Astrocyte of the cerebellum (primary cell): ENCODE measurements at places on chromosomes 4 and X.
A peak's percentile ranks its signal among the peaks of the same experiment; 100 is the strongest.

DNA sequence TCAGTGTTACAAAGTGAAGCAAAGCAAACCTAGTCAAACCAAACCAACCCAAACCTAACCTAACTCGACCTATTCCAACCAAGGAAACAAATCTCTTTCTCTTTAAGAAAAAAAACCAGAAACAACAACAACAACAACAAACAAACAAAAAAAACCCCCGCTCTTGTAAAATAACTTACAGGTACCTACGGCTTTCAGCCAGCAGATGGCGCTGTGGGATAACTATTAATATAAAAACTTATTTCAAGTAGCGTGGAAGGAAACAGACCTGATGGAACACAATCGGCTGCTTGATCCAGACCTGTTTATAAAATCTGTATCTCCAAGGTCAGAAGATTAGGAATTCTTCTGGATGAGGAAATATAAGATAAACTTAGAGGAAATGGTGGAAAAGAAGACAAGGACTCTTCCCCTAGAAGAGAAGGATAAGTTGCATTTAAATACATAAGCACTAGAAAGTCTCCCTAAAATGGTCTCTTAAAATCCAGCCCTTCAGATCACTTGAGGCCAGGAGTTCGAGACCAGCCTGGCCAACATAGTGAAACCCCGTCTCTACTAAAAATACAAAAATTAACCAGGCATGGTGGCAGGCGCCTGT lies 34.4 kb upstream of the CDKL5 start:
- peak; percentile 54 for DNase-seq

GRCh38 chrX:138150709-138151108 lies 560.8 kb downstream of the FGF13 start:
- DNase-seq: no peak

- no peak for DNase-seq
Measured at GRCh38 chrX:107654872-107655761, 26.8 kb downstream of the PRPS1 start.

- DNase-seq: no peak
Measured at GRCh38 chr4:83010111-83010521, 507 bp downstream of the LIN54 start.

DNA sequence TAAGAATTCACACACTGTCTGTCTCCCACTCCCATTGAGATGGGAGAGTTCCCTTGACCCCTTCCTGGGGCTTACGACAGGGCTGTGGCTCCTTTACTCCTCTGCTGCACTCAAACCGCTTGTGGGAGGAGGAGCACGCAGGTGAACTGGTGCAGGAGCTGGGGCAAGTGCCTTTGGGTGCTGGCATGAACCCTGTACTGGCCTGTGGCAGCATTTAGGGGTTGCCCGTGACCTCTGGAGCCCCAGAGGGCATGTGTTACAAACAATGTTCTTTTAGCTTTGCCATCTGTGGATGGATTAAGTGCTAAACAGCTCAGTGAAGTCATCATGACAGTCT lies 21.8 kb upstream of the FTHL17 start:
- DNase-seq: no peak

DNA sequence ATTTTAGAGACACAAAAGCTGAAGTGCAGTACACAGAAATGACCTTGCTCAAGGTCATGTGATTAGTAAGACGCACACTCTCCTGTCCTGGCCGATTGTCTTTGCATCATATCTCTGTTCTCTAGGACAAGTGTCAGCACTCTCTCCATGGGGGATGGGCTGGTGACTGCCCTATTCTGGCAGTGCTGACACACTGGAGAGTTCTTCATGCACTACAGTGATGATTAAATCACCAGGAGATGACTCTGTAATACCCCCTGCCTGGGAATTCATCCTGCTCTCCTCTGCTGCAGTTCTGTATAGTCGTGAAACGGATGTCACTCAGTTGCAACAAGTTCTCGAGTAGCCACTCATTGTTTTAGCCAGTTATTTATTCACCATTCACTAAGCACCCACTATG lies 5.3 kb upstream of the SHISA3 start:
- DNase-seq: no peak

GRCh38 chr4:141395246-141395830 lies 174.6 kb downstream of the ZNF330 start:
- no peak for DNase-seq

- DNase-seq: no peak
Measured at GRCh38 chr4:160423879-160424451, 1321.1 kb downstream of the RAPGEF2 start.

GRCh38 chr4:6435010-6435409 lies 37.4 kb downstream of the PPP2R2C start:
- no peak for DNase-seq

DNA sequence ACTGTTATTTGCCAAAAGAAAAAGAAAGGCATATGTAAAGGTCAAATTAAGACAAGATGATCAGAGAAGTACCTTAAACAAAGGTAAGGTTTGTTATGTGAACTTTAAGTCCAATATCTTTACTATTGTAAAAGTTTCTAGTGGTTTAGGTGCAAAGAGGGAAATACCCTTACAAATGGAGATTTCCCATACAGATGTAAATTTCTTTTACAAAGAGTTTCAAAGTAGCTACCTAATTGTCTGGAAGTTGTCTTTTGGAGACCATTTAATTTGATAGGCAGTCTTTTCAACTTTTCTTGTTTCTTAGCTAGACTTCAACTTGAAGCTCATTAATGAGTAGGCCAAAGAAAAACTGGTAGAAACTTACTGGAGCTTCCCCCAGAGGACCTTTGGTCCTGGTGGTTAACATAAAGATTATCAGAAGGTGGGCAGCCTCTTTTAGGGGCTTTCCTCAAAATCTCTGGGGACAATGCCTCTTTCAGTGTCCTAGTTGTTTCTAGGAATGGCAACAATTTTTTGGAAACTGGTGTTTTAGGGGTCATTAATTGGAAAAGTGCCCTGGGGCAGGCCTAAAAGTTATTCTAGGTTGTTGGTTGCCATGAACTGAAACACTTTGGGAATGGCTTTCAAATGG lies 297.3 kb downstream of the GUCY2F start:
- DNase-seq: no peak

- DNase-seq: peak; percentile 19
Measured at GRCh38 chr4:188986271-188986689, 847.0 kb downstream of the TRIML1 start.

- no peak for DNase-seq
Measured at GRCh38 chrX:53284684-53285447, 3.5 kb upstream of the IQSEC2 start.

GRCh38 chrX:69289046-69289792 lies 124.0 kb upstream of the PJA1 start:
- no peak for DNase-seq

- no peak for DNase-seq
Measured at GRCh38 chr4:152684007-152684406, 4.2 kb upstream of the TMEM154 start.

DNA sequence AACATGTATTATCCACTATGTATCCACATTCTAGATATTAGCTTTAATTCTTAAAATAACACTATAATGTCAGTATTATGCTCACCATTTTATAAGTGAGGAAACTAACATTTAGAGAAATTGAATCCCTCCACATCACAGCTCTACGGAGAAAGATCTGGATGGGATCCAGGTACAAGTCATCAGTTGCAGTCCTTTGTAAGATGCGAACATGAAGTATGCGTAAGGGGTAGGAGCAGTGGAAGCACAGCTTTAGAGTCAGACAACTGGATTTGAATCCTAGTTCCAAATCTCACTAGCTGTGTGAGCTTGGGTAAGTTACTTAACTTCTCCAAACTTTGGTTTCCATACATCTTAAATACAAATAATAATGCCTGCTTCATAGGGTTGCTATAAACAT lies 162.5 kb downstream of the ATP10D start:
- DNase-seq: no peak

- peak; percentile 9 for DNase-seq
Measured at GRCh38 chrX:140765043-140765784, 55.7 kb downstream of the LINC00632 start.

GRCh38 chr4:144646523-144647094 lies 653 bp downstream of the HHIP start:
- no peak for DNase-seq

- peak; percentile 40 for DNase-seq
Measured at GRCh38 chr4:7266525-7267292, 74.4 kb downstream of the SORCS2 start.

DNA sequence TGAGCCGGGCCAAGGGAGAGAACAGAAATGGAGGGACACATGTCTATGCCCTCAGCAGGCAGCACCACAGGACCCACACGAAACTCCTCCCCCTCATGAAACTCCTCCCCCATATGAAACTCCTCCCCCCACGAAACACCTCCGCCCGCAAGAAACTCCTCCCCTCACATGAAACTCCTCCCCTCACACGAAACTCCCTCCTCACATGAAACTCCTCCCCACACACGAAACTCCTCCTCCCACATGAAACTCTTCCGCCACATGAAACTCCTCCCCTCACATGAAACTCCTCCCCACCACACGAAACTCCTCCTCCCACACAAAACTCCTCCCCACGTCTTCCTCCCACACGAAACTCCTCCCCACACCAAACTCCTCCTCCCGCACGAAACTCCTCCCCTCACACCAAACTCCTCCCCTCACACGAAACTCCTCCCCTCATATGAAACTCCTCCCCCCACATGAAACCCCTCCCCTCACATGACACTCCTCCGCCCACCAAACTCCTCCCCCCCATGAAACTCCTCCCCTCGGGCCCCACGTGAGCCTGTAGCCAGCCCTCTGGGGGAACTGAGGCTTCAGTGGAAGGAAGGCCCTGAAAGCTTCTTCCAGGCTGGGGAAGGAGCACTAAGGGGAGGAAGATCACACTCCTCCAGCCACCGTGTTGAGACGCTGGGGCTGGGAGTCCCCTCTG lies 15.2 kb downstream of the ADRA2C start:
- no peak for DNase-seq

- DNase-seq: no peak
Measured at GRCh38 chr4:114191496-114191895, 212.0 kb upstream of the ARSJ start.

DNA sequence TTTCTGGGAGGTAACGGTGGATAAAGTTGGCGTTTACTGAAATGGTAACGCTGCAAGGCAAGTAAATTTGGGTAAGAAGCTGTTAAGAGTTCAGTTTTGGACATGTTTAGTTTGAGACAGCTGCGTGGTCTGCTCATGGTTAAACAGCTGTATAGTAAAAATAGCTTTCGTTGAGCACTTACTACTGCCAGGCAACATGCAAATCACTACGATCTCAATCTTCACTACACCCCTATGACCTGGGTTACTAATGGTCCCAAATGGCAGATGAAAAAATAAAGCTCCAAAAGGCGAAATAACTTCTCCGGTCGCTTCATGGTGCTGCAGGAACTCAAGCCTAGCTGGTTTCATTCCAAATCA lies 22.2 kb downstream of the FABP2 start:
- no peak for DNase-seq

- no peak for DNase-seq
Measured at GRCh38 chr4:92421920-92422319, 118.2 kb downstream of the GRID2 start.

GRCh38 chr4:41602113-41602512 lies 64.2 kb downstream of the LIMCH1 start:
- no peak for DNase-seq

GRCh38 chr4:11565899-11566298 lies 137.2 kb upstream of the HS3ST1 start:
- no peak for DNase-seq

DNA sequence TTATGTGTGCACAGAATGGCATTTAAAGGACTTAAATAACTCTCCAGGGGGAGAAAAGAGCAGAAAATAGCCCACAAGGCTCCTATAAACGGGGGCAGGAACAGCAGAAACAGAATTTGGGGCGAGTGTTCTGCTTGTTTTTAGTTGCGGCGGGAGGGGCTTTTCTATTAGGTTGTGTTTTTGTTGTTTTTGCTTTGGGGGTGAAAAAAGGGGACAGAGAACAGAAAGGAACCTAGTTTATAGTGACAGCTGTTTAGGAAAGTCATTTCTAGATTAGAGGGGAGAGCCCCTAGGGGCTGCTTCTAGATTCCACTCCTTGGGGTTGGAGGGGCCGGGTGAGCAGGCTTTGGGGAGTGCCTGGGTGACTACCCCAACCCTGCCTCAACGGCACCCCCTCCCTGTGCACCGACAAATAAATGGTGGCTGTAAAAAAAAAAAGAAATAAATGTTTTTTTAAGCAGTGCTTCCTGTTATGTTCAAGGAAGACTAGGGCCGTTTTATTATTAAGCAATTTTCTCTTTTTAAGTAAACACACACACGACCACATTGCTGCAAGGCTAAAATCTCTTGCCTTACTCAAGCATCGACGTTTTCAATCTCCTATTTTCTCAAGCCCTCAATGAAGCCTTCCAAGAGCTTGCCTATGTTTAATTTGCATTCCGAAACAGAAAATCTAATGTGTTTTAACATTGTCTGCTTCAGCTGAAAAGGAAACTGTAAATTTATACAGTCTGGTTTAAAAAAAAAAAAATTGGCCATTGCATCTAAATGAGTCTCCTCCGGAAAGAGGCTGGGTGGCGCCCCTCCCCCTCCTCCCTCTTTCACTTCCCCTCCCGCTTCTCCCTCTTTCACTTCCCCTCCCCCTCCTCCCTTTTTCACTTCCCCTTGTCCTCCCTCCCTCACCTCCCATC lies 123.3 kb upstream of the TBL1X start:
- no peak for DNase-seq

DNA sequence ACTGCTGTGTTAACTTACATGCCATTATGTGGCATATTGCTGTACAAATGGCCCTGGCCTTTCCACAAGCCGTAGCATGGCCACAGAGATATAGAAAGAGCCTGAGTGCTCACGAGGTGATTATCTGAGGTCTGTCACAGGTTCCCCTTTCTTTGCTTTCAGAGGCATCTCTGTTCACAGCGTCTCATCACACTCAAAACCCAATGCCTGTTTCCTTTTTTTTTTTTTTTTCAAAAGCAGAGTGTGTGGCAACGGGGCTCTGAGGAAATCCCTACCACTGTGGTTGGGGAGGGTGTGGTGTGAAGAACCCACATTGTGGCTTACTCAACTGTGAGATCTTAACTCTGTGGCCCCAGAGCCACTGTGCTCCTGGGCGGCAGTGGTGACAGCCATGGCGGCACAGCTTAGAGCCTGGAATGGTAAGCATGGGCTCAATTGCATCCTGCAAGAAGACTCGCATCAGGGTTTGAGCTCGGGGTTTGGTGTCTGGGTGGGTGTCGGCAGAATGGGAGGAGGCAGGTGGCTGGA lies 30.8 kb downstream of the RTL5 start:
- no peak for DNase-seq

- DNase-seq: no peak
Measured at GRCh38 chrX:64843224-64843623, 133.0 kb downstream of the ZC4H2 start.

- no peak for DNase-seq
Measured at GRCh38 chrX:40644176-40644575, 3.2 kb downstream of the CXorf38 start.

GRCh38 chr4:2829321-2829932 lies 14.2 kb upstream of the ADD1 start:
- no peak for DNase-seq
